ENCODE measurements at places on chromosomes 13 and 19.
A peak's percentile ranks its signal among the peaks of the same experiment; 100 is the strongest.

- DNase-seq: peak; percentile 20
Measured at GRCh38 chr19:46784262-46785053, 3.9 kb downstream of the SLC1A5 start.

DNA sequence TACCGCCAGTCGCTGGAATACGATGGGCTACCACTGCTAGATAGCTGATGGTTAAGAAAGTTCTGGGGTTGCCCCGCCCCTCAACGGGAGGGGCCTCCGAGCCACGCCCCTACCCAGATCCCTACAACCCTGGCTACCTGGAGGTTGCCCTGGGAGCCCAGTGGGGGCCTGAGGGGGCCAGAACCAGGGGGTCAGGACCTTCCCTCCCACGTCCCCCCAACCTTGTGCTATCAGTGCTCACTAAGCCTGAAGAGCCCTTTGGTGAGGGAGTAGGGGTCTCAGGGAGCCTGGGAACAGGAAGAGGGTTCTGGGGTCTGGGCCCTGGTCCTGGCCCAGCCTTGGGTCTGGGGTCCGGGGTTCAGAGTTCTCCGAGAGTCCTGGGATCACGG lies 8.9 kb downstream of the OCEL1 start:
- DNase-seq: peak; percentile 64

- no peak for DNase-seq
Measured at GRCh38 chr13:23701186-23701585, 131.0 kb downstream of the TNFRSF19 start.

DNA sequence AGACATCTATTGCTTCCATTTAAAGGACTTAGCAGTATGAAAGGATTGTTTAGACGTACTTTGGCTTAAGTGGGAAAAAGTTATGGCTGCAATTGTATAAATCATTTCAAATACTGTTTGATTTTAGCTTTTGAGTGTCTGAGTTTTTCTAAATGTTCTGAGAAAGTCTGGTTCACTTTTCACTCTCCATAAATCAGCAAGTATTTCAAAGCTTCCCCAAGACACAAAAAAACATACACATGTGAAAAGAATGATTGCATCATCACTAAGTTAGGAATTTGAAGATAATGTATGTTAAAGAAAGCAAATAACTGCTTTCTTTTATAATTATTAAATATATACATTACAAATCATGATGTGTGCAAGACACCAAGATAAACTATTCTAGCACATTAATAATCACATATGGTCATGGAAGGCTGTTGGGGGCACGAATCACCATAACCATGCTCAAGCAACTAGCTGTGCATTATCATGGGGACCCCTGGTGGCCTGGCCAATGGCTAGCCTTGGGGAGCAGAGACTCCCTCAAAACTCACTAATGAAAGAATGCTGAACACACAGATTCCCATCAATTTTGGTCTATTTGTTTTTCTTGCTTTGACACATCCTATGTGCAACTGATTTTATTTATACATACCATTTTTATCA lies 111.1 kb downstream of the MIPEP start:
- no peak for DNase-seq

- DNase-seq: no peak
Measured at GRCh38 chr19:1794424-1795172, 17.5 kb downstream of the ATP8B3 start.

- DNase-seq: no peak
Measured at GRCh38 chr13:71801781-71802180, 65.2 kb downstream of the DACH1 start.

DNA sequence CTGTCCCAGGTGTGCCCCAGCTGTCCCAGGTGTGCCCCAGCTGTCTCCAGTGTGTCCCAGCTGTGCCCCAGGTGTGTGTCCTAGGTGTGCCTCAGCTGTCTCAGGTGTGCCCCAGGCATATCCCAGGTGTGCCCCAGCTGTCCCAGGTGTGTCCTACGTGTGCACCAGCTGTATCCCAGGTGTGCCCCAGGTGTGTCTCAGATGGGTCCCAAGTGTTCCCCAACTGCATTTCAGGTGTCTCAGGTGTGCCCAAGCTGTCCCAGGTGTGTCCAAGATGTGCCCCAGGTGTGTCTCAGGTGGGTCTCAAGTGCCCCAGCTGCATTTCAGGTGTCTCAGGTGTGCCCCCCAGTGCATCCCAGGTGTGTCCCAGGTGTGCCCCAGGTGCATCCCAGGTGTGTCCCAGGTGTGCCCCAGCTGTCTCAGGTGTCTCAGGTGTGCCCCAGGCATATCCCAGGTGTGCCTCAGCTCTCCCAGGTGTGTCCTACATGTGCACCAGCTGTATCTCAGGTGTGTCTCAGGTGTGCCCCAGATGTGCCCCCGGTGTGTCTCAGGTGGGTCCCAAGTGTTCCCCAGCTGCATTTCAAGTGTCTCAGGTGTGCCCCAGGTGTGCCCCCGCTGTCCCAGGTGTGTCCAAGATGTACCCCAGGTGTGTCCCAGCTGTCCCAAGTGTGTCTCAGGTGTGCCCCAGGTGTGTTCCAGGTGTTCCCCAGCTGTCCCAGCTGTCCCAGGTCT lies 1.3 kb upstream of the GRK1 start:
- DNase-seq: no peak

GRCh38 chr13:110374431-110375370 lies 67.6 kb downstream of the COL4A2 start:
- DNase-seq: no peak

DNA sequence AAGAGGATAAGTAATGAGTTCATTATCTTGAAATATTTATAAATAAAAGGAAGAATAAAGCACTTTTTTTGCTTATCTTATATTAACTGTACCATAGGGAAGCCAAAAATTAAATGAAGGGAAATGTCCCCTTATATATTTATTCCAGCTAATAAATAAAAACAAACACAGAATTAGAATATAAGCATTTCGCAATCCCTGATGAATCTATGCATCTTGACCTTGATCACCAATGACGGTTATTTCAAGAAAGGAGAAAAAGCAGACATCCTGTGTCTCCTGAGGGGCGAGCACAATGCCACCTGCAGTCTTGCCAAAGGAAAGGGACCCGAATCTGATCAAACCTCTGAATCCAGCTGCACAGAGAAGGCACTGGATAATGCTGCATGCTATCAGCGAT lies 29.3 kb upstream of the IRS2 start:
- no peak for DNase-seq

GRCh38 chr19:38666663-38667511 lies 19.4 kb downstream of the ACTN4 start:
- no peak for DNase-seq

- DNase-seq: no peak
Measured at GRCh38 chr19:45008552-45008951, 7.3 kb downstream of the RELB start.

- DNase-seq: peak; percentile 64
Measured at GRCh38 chr19:35509861-35510625, 3.4 kb downstream of the DMKN start.

GRCh38 chr13:106213028-106213757 lies 322.3 kb downstream of the EFNB2 start:
- no peak for DNase-seq

DNA sequence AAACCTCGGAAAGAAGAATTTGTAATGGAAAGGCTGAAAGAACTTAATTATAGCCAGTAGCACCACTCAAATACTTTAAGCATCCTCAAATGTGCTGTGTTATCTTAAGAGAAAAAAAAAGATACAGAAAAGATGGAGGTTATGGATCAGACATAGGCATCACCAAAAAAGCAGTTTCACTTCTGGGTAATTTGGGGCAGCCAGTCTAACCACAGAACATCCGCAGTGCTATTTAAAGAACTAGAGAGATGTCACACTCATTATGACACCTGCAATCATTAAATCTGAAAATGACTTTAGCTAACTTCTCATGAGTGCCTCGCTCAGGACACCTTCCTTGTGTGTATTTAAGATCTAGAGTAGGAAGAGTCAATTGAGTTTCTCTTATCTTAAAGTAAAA lies 211.8 kb downstream of the RBM26 start:
- peak; percentile 39 for DNase-seq

- DNase-seq: no peak
Measured at GRCh38 chr13:102965802-102966201, 100.4 kb downstream of the SLC10A2 start.

GRCh38 chr13:32017474-32017873 lies 14.1 kb upstream of the FRY start:
- no peak for DNase-seq

- no peak for DNase-seq
Measured at GRCh38 chr19:10390652-10391286, 10.4 kb upstream of the TYK2 start.

DNA sequence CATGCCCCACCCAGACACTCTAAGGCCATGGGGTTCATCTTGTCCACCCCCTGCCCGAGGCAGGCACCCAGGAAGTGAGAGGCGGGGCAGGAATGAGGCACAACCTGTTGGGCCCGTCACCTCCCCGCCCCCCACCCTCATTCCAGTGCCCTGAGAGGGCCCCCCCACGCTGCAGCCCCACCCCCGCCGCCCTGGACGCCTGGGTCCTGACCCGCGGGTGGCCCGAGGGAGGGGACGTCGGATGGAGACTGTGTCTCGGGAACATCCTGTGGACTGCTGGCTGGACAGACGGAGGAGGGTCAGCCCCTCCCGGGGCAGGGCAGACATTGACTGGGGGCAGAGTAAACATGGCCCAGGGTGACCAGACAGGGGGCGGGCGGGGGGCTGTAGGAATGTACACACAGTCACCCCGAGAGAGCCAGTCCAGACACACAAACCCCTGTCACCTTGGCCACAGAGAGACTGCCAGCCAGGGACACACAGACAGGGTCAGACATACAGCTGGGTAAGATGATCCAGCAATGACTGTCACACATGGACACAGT lies 7.4 kb upstream of the JUNB start:
- no peak for DNase-seq

DNA sequence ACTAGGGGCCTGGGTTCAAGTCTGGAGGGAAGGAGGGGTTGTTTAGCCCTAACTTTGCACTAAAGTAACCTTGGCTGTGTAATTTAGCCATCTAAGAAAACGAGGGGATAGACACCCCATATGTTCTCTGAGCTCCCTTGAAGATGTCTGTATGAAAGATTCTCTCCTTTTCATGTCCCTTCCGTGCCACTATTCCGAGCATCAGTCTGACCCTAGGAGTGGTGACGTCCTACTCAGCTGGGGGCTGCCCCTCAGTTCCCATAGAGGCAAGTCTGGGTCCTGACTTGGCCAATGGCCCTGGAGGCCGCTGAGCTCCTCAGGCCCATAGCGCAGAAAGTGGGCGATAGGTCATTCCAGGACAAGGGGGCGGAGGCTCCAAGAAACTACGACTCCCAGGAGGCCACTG lies 790 bp upstream of the WDFY2 start:
- DNase-seq: no peak

- DNase-seq: no peak
Measured at GRCh38 chr13:95805921-95806320, 129.0 kb downstream of the DNAJC3 start.

DNA sequence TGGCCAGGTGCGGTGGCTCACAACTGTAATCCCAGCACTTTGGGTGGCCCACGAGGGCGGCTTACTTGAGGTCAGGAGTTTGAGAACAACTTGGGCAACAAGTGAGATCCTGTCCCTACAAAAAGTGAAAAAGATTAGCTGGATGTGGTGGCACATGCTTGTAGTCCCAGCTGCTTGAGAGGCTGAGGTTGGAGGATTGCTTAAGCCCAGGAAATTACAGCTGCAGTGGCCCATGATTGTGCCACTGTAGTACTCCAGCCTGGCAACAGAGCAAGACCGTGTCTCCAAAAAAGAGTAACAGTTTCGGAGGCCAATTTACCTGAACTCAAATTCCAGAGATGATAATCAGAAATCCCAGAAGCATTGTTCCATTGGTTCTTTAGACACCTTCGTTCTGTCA lies 4.4 kb downstream of the ZNF473 start:
- DNase-seq: no peak

- DNase-seq: no peak
Measured at GRCh38 chr13:80151016-80151415, 189.9 kb downstream of the SPRY2 start.

DNA sequence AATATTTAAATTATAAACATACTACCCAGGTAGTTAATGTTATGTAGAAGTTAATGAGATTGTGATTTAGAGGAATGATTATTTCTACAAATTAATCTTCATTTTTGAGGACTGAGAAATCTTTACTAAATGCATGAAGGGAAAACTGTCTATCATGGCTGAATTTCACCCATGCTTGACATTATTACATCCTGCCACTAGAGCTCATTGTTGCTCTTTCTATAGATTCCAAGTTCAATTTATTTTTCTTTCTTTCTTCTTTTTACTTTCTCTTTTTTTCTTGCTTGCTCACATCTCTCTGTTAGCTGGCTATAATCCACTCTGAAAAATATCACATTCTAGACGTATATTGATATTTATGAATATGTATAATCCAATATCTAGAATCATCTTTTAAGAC lies 505.0 kb upstream of the KLHL1 start:
- DNase-seq: no peak

GRCh38 chr13:44758630-44759383 lies 182.7 kb upstream of the TSC22D1 start:
- DNase-seq: no peak

DNA sequence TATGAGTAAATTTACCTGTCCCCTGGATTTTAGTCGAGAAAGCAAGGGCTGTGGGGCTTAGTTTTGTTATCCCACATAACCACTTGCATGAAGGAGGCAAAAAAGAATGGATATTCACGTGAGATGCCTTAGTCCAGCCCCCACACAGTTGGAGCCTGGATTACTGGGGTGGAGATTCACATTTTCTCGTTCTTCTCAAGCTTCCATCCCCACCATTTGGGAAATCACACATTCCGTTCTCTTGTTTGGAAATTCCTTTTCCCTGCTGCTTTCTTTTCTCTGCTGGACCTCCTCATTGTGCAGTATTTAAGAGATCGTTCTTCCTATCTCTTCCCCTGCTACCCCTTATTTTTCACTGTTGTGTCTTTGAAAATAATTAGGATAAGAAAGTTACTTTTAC lies 45.1 kb upstream of the FARP1 start:
- no peak for DNase-seq

- DNase-seq: no peak
Measured at GRCh38 chr19:57096685-57097361, 23.0 kb upstream of the USP29 start.

DNA sequence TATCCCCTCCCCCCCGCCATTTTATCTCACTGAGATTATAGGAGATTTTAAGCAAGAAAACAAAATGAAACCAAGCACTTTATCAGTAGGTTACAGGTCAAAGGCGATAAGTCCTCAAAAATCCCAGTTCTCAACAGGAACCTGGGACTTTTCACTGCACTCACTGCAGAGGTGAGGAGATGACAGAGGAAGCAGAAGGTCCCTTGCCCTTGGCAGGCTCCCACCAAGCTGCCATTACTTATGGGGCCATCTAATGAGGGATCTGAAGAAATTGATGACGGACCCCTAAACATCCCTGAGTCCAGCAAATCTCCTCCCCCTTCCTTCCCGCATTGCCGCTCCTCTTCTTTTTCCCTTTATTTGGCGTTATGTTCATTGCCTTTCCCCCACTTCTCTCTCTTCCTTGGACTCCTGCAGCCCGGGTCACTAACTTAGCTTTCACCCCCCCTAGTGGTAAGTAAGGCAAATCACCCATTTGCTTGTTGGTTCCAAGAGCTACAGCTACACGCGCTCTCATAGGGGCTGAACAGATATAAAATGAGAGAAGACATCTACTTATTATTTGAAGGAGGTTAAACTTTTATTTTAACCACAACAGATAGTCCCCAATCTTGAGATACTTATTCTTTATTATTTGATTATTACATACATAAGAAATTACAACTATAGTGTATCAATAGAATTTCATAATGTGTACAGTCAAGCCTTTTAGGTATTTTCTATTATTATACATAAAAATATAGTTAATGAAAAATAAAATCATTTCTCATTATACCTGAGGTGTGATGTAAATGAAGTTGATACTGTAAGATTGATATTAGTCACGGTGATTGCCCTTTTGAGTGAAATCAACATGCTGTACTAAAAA lies 52.0 kb upstream of the ARGLU1 start:
- DNase-seq: peak; percentile 14

GRCh38 chr13:42484386-42484785 lies 89.6 kb upstream of the TNFSF11 start:
- no peak for DNase-seq

Data from thymus (tissue), 14 donors.